Activated CD4-positive, alpha-beta T cell treated with anti-CD3 and anti-CD28 coated beads, Interleukin-2, amount 10 ng/mL, durations not matched to agents 24 days and 14 days (primary cell): ENCODE measurements at places on chromosomes 6 and 20. TPM values are rescaled to one million over a fixed set of nuclear protein-coding genes. Genes with fewer than 3 reads are reported as not detected.

- no peak overlapping the region for H3K27ac ChIP-seq
- peaks cover 59% of the 10 kb centered on the region for H3K27me3 ChIP-seq
- H3K4me3 ChIP-seq = peak overlapping the region; percentile 77
- no peaks in the 10 kb centered on the region for H3K36me3 ChIP-seq
Measured at GRCh38 chr20:51562027-51562331, 19.5 kb upstream of the NFATC2 start.

GRCh38 chr6:3345836-3346235 lies 87.1 kb downstream of the PSMG4 start:
- DNase-seq = no peak
- peaks cover 12% of the 10 kb centered on the region for H3K27me3 ChIP-seq
- H3K36me3 ChIP-seq = no peaks in the 10 kb centered on the region
- H3K4me3 ChIP-seq = no peak overlapping the region

DNA sequence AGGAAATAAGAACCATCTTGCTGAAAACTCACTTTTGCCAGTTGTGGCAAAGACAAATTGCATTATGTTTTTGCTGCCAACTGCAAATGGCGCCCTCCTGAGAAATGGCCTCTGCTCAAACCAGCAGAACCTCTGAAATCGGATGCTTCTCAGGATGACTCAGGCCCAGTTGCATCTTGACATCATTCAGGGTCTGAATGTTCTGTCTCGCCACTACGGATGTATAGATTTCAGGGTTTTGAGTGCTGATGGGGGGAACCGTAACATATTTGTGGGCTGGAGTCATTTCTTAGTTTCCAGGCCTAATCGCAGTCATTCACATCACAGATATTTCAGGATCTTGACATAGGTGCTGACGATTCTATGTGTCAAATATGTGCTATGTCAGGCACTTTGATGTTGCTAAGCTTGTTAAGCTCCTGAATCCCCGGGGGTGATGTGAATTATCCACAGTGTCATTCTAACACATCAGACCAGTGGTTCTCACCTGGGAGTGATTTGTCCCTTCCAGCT lies 207.1 kb downstream of the NFATC2 start:
- peaks cover 4% of the 10 kb centered on the region for H3K27me3 ChIP-seq
- no peak overlapping the region for H3K27ac ChIP-seq
- no peak overlapping the region for H3K4me3 ChIP-seq
- DNase-seq = no peak

PTCRA gene
- total RNA-seq = not detected in 2 replicates

- H3K4me1 ChIP-seq = peaks cover 37% of the 10 kb centered on the region
- no peak overlapping the region for H3K27ac ChIP-seq
- no peak overlapping the region for H3K4me3 ChIP-seq
- no peaks in the 10 kb centered on the region for H3K27me3 ChIP-seq
- H3K36me3 ChIP-seq = peaks cover 6% of the 10 kb centered on the region
Measured at GRCh38 chr6:107062691-107063090, 34.7 kb downstream of the MTRES1 start.

DNA sequence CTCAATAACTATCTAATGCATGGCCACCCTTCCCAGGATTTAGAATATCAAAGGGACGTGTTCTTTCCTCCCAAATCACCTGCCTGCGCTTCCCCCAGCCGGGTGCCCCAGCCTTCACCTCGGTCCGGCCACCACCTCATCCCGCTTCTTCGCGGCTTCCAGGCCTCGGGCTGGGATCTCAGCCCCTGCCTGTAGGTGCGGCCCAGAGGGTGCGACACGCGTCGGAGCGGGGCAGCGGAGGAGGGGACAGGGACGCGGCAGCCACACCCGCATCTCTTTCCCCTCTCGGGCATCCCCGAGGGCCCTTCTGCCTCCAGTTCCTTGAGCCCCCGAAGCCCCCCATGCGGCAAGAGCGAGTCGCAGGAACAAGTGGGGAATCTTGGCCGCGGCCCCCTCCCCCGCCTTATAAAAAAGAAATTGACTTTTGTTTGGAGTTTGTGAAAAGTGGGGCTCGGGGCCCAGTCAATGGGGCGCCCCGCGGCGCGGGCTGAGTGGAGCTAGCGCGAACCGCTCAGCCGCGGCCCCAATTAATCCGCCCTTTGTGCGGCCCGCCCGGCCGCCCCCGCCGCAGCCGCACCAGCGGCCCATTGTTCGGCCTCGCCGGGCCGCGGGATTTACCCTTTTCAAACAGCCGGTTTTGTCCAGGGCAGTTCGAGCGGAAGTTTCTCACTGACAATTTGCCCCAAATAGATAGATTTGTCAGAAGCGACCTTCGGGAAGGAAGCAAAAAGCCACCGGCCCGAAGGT lies 8.4 kb upstream of the NR2E1 start:
- H3K4me3 ChIP-seq = no peak overlapping the region
- peak; percentile 56 for DNase-seq
- no peak overlapping the region for H3K27ac ChIP-seq
- H3K4me1 ChIP-seq = peaks cover 4% of the 10 kb centered on the region

SAYSD1 gene
- 13.7 and 14.8 TPM in 2 replicates for total RNA-seq

ASIP gene
- total RNA-seq = not detected in 2 replicates

GRCh38 chr20:22214296-22214695 lies 370.1 kb downstream of the FOXA2 start:
- no peaks in the 10 kb centered on the region for H3K36me3 ChIP-seq
- DNase-seq = no peak
- no peak overlapping the region for H3K4me3 ChIP-seq

- H3K36me3 ChIP-seq = no peaks in the 10 kb centered on the region
- H3K27ac ChIP-seq = no peak overlapping the region
- H3K4me3 ChIP-seq = no peak overlapping the region
- H3K27me3 ChIP-seq = peaks cover 2% of the 10 kb centered on the region
Measured at GRCh38 chr6:95544517-95545225, 32.7 kb upstream of the MANEA start.

GRCh38 chr6:12767016-12767415 lies 50.4 kb downstream of the PHACTR1 start:
- H3K4me1 ChIP-seq = no peaks in the 10 kb centered on the region
- H3K4me3 ChIP-seq = no peak overlapping the region
- H3K36me3 ChIP-seq = no peaks in the 10 kb centered on the region
- no peak overlapping the region for H3K27ac ChIP-seq

DNA sequence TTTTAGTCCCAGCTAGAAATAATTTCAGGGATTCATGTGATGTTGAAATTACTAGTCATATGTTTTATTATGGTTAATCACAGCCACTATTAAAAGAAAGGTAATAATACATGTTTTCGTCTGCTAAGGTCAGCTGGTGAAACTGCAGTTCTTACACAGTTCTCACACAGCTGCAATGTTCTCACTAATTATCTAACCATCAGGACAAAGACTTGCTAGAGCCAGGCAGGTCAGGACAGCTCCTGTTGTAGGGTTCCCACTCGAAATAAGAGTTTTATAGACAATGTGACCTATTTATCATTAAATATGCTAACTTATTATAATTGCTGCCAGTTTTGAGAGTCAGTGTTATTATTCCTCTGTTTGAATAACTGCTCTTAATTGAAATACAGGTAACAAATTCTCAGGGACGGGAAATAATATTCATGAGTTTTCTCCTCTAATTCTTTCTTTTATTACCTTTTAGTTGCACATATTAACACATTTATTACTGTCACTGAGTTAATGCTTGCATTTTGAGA lies 97.9 kb downstream of the GJA1 start:
- no peaks in the 10 kb centered on the region for H3K27me3 ChIP-seq
- no peak for DNase-seq
- H3K27ac ChIP-seq = no peak overlapping the region
- H3K36me3 ChIP-seq = no peaks in the 10 kb centered on the region

HLA-DOA gene
- total RNA-seq = 0.21 and 0.38 TPM in 2 replicates

GRCh38 chr20:23357767-23358562 lies 4.0 kb upstream of the GZF1 start:
- peak overlapping the region; percentile 95 for H3K4me3 ChIP-seq
- H3K27me3 ChIP-seq = peaks cover 2% of the 10 kb centered on the region
- DNase-seq = peak; percentile 100
